ENCODE measurements at places on chromosomes 5 and 9.

- DNase-seq, result no peak
Measured at GRCh38 chr5:119752921-119753886, 123.8 kb downstream of the FAM170A start.

DNA sequence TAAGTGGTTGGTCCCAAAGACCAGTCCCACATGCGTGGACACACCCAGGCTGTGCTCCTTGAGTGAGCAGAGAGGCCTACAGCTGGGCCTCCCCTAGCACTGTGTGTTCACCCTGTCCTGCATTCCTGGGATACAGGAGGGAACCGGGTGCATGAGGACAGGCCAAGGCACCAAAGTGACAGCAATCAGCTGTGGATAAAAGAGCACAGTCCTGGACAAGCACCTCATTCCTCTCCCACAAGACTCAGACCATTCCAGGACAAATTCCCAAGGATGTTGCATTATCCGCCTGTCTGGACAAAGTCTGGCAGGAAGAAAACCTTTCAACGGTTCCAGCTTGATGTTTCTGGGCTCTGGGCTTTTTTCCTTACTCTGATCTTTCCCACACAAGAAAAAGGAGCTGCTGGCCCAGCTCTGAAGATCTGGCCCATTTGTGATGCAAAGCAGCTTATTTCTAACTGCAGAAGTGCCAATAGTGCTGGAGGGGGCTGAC lies 273.2 kb downstream of the ENC1 start:
- DNase-seq, result no peak

GRCh38 chr9:105700668-105701067 lies 6.3 kb downstream of the TMEM38B start:
- no peak for DNase-seq

- no peak for DNase-seq
Measured at GRCh38 chr5:74314906-74315305, 325.6 kb downstream of the ENC1 start.

- no peak for DNase-seq
Measured at GRCh38 chr5:138625134-138625533, 49.9 kb upstream of the HSPA9 start.

GRCh38 chr9:42388846-42389245 lies 205.4 kb downstream of the SPATA31A6 start:
- DNase-seq, result no peak

GRCh38 chr5:141558150-141558549 lies 60.6 kb downstream of the DIAPH1 start:
- no peak for DNase-seq

GRCh38 chr5:15525703-15526275 lies 25.8 kb downstream of the FBXL7 start:
- DNase-seq, result no peak

GRCh38 chr5:72692651-72693442 lies 123.6 kb upstream of the TNPO1 start:
- DNase-seq, result no peak

Data from activated T-helper 2 cell treated with anti-CD3 and anti-CD28 coated beads, Interferon-gamma antibody, Interleukin-2, Interleukin-4, amounts not matched to agents 10 μg/mL and 5 μg/mL and 100 μg/mL, durations not matched to agents 14 hours and 24 hours and 36 hours (primary cell).